Stimulated activated CD8-positive, alpha-beta memory T cell treated with anti-CD3 and anti-CD28 coated beads, Interleukin-7, amount 100 ng/mL, for 48 hours (primary cell): ENCODE measurements at places on chromosomes 5 and 9.

DNA sequence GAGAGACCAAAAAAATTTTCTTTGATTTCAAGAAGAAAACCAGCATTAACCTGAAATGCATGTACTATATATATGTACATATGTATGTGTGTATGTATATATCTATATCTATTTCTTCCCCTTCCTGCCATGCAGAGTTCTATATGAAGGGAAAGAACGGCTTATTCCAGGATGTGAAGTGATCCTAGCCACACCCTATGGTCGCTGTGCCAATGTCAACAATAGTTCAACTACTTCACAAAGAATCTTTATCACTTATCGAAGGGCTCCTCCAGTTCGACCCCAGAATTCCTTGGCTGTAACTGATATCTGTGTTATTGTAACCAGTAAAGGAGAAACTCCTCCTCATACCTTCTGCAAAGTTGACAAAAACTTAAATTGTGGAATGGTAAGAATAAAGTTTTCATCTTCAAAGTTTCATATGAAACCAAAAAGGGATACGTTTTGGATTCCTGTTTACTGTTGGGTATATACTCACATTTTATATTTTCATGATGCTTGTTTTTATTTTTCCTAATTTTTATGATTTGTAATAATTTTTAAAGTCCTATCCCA lies 56.2 kb downstream of the DENND4C start:
- no peak for DNase-seq

- DNase-seq, result no peak
These were observed 21.9 kb downstream of the ARHGEF37 start for GRCh38 chr5:149603210-149603609.

- no peak for DNase-seq
These were observed 11.2 kb upstream of the SEMA4D start for GRCh38 chr9:89508951-89509615.

DNA sequence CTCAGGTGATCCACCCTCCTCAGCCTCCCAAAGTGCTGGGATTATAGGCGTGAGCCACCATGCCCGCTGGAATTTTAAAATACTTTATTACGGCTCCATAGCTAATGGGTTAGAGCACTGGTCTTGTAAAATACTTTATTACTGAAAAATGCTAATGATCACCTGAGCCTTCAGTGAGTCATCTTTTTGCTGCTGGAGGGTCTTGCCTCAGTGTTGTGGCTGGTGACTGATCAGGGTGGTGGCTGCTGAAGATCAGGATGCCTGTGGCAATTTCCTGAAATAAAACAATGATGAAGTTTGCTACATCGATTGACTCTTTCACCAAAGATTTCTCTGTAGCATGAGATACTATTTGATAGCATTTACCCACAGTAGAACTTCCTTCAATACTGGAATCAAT lies 26.0 kb upstream of the GNE start:
- no peak for DNase-seq

DNA sequence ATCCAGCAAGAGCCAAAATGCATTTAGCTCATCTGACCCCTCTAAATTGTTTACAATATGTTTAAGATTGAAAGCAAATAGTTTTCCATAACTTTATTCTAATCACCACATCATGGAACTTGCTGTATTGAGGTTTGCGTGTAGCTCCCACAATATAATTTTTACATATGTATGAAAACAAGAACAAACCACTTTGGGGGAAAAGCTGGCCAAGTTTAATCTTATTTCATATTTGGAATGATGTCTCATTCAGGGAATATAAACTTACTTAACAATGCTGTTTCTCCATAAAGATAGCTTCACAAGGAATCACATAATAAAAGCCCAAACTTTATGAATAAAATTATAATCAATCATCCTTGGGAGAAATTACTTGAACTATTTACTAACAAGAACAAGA lies 194.6 kb upstream of the PCSK5 start:
- no peak for DNase-seq

- DNase-seq, result no peak
These were observed 1866.1 kb upstream of the NUDT12 start for GRCh38 chr5:105428451-105429380.

DNA sequence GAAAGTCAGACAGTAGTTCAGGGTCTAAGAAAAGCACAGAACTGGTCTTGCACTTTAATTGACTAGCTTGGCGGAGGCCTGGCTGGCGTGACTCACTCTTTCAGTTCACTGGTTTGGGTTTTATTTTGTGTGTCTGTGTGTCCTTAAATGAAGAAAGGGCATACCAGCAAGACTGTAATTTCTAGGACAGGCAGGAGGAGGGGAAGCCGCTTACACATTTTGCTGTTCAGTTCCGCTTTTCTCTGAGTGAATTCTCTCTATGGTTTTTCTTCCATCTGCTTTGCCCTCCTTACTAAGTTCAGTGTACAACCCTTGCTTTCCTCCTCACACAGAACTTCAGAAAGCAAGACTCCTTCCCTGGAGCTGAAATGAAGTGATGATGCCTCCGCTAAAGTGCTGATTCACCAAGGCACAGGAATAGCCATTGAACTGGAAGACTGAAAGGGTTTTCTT lies 150.8 kb downstream of the MEF2C start:
- DNase-seq, result no peak

- DNase-seq, result no peak
These were observed 9.0 kb upstream of the SPINK4 start for GRCh38 chr9:33230756-33231622.

DNA sequence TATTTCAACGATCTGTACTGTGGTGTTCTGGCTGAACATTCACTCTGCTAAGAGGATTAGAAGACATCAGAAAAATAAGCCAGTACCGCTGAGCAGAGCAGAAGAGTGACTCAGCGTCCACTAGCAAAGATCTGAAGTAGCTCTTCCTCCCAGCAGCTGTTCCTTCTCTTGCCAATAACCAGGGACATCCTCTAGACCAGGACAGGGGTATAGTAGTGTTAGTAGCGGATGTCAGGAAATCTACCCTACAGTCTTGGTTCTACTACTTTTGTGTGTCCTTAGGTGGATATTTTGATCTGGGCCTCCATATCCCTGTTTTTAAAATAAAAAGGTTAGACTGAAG lies 103.6 kb downstream of the TSSK1B start:
- no peak for DNase-seq

- DNase-seq, result no peak
These were observed 2.1 kb downstream of the PPIP5K2 start for GRCh38 chr5:103122242-103122641.

- DNase-seq, result no peak
These were observed 18.7 kb upstream of the WDR38 start for GRCh38 chr9:124834591-124834990.

- no peak for DNase-seq
These were observed 11.6 kb upstream of the WHRN start for GRCh38 chr9:114516913-114517312.

- DNase-seq, result no peak
These were observed 1.9 kb downstream of the DPM2 start for GRCh38 chr9:127935765-127936221.

- DNase-seq, result no peak
These were observed 251.8 kb downstream of the ZNF608 start for GRCh38 chr5:124494540-124495116.

GRCh38 chr5:138752341-138752950 lies 779 bp upstream of the CTNNA1 start:
- DNase-seq, result no peak

- DNase-seq, result no peak
These were observed 22.8 kb downstream of the SMIM3 start for GRCh38 chr5:150801117-150801927.
